ENCODE measurements at places on chromosomes 6 and 20.

DNA sequence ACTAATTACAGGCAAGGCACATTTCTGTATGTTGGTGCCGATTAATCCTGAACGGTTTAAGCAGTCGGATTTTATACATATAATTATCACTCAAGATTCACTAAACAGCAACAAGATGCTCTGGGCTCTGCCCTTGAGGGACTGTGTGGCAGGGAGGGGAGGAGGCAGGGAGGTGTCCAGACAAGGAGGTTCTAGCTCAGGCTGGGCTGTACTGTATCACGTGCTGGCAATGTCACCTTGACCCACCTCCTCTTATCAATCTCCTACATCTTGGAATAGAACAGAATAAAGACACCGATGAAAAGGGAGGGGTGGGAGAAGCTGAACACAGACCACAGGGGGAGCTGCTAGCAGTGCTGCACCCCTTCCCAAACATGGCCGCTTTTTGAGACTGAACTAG lies 65.7 kb downstream of the LRFN2 start:
- DNase-seq = no peak

DNA sequence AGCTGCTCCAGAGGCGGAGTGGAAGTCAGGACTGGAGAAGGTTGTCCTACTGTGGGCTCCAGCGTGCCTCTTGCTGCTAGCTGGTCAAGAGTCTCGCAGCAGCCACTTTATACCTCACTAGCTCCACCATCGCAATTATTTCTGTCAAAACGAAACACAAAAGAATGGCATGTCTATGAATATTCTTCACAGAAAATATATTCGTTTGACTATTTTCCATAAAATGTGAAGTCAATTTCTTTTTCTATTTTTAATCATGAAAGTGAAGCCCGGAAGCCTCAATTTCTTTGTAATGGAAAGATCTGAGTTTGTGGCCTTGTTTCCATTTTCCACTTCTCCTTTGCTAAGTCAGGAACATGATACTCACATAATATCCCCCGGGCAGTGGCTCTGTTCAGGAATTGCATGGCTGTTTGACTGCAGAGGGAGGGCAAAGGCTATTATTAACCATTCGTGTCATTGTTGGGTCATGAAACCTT lies 51.7 kb downstream of the DTD1 start:
- no peak for DNase-seq

DNA sequence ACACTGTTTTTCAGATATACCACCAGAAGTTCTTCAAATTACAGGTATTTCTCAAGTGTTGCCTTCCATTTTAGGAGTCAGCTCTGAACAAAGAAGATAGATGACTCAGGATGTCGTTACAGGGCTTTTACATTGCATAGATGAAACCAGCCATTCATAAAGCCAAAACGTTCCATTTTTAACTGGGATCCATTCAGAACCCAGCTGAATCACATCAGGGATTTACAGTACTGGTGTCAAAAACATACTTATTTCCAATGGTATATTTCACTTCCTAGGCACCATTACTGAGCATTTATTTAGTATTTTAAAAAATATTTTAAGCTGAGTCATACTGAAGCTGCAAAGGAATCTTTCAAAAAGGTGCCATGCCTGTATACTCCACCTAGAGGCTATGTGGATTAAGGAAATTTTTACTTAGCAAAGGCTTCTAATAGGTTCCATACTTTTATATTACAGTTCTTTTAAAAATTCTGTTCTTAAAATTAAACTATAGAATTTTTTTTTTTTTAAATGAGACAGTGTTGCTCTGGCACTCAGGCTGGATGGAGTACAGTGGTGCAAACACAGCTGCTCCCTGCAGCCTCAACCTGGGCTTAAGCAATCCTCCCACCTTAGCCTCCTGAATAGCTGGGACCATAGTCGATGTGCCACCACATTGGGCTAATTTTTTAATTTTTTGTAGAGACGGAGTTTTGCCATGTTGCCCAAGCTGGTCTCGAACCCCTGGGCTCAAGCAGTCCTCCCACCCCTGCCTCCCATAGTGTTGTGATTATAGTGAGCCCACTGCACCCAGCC lies 2.6 kb downstream of the ASF1A start:
- DNase-seq = no peak

- no peak for DNase-seq
Measured at GRCh38 chr20:10509376-10509775, 74.3 kb downstream of the SLX4IP start.

DNA sequence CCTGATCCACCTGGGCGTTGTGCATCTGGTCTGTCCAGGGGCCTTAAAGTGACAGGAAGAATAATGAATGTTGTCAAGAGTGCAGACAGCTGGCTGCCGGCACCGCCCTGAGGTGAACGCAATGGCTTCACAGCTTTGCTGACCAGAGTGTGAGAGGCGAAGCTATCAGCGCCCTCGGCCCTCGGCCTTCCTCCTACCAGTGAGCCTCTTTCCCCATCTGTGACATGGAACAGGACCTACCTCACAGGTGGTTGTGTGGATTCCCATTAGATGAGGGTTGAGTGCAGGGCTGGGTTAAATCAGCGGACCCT lies 54.8 kb downstream of the CTCFL start:
- no peak for DNase-seq

- DNase-seq = no peak
Measured at GRCh38 chr6:118678866-118679265, 27.5 kb upstream of the CEP85L start.

DNA sequence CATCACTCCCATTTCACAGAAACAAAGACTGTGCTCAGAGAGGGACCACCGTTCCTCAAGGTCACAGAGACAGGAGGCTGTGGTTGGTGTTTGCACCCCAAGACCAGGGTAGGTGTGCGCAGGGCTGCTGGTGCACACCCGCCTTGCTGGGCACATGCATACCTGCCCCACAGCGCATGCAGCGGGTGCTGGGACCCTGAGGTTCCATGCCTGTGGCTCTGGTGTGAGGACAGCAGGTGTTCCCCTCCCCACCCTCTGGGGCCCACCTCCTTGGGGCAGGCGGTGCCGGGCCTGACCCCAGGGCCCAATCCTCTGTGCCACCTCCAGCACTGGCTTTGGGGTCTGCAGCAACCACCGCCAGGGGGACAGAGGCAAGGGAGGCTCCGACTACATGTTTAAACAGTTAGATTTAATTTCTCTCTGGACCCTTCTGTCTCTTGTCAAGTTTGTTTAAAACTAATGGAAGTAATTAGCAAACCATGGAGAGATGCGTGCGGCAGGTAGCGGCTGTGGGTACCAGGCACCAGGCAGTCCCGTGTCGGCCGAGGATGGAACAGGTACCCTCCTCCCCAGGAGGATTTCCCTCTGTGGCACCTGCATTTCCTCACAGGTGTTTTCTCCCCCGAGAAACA lies 327.8 kb downstream of the TAF4 start:
- DNase-seq = no peak

- DNase-seq = no peak
Measured at GRCh38 chr6:33407132-33407718, 3.6 kb upstream of the PHF1 start.

DNA sequence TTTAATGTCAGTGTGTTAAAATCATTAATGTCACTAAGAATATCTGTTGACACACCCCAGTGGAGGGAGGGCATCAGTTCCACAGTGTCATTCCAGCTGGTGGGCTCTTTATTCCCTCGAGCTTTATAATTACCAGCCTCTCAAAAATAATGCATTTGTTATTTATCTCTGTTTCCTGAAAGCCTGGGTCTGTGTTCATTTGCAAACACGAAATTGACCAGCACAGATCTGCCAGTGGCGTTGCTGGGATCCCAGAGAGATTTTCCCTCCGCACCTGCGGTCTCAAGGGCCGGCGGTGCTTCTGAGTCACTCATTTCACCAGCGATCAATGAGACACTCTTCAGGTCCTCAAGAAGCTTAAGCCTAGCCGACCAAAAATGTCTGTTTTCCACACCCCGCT lies 5.7 kb upstream of the PYGB start:
- DNase-seq = no peak

DNA sequence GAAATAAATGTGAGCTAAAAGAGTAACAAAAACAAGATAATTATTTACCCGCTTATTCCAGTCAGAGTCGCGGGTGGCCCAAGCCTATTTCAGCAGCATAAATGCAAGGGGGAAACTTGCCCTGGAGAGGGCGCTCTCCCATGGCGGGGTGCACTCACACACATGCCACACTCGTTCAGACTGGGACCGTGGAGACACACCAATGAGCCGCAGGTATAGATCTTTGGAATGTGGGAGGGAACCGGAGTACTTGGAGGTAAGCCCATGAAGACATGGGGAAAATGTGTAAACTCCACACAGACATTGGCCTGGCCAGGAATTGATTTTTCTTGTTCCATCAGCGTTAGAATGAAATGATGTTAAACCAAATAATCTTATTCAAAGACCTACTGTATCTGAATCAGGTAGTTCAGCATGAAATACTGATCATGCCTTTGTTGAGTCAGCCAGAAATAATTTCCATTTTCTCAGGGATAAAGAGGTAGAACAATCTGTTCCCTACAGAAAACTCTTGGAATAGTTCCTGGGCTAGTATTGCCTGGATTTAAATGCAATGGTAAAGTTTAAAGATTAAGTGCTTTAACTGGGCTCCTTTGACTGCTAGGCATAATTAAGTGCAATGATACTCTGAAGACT lies 191.5 kb downstream of the MCHR2 start:
- no peak for DNase-seq

DNA sequence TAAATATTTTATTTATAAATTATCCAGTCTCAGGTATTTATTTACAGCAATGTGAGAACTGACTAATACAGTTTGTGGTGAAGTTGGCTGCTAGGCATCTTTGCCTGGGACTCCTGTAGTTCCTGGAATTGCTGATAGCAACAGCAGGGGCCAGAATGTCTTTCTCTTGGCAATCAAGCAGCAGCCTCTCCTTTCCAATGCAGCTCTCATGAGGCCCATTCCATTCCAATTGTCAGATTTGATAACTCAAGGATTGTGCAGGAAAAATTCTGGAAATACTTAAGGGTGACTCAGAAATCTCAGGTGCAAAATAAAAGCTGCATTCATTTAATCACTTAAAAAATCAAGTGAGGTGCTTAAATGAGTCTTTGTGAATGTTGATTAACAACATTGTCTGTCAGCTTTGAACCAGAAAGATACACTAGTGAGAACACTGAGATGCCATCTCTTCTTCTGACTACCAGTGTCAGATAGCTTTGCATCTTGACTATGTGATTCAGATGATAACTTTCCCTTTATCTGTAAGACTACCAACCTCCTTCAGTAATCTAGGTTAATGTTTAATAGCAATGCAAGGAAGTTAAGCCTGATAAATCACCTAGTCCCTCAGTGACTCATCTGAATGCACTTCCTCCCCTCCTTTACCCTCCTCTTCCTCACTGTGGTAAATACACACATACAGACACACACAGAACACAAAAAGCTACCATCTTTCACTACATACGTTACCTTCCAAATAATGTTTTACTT lies 32.1 kb upstream of the COL21A1 start:
- DNase-seq = no peak

GRCh38 chr6:73481969-73482368 lies 20.4 kb downstream of the MTO1 start:
- DNase-seq = no peak

GRCh38 chr6:170372380-170373325 lies 66.1 kb downstream of the FAM120B start:
- no peak for DNase-seq

DNA sequence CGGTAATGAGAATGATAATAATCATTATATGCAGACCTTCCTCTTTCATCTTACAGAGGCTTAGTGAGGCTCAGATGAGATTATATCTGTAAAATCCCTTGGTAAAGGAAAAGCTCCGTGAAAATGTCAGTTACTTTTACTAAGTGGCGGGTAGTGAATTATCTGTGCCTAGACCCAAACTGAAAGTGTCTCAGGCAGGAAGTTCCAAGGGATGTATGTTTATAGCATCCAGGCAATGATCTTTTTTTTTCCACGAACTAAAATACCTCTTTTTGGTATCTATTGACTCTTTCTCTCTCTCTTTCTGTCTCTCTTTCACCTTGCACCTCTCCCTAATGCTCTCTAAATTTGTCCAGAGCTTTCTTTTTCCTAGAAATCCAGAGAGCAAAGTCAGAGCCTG lies 5.0 kb downstream of the TCF21 start:
- DNase-seq = no peak

GRCh38 chr6:97919631-97920030 lies 636.6 kb upstream of the MMS22L start:
- DNase-seq = no peak

DNA sequence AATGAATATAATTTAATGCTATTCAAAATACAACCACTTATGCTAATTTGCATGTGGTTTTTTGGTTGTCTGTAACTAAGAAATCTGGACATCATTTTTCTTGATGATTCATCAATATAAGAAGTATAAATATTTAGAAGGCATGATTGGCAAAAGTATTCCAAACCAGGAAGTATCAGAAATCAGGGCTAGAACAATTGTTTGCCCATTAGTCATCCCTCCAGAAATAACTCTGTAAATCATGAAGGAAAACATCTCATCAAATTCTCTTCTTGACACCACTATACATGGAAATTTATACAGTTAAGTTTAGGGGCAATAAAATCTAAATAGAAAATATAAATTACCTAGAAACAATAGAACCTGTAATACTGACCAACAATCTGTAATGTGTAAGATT lies 554.7 kb upstream of the HS3ST5 start:
- DNase-seq = no peak

DNA sequence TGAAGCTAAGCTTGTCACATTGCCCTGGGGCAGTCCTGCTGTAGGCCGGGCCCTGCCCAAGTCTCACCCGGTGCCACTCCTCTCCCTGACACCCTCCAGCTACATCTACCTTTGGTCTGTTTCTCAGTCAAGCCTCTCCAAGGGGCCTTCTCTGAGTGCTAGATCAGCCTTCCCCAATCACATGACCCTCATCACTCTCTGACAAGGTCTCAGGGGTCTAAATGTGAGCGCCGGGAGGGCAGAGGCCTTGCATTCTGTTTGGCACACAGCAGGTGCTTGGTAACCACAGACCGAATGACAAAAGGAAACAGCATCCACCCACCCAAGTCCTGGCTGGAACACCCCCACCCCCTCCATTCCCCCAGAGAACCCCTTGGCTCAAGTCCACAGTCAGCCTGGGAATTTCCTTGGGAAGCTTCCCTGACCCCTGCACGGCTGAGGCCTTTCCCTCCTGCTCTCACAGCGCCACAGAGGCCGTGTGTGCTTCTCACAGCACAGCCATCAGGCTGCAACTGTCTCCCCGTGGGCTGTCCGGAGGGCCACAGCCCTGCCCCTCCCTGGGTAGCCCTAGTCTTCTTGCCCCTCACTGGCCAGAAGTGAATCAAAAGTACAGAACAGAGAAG lies 32.9 kb downstream of the PKIG start:
- DNase-seq = no peak

DNA sequence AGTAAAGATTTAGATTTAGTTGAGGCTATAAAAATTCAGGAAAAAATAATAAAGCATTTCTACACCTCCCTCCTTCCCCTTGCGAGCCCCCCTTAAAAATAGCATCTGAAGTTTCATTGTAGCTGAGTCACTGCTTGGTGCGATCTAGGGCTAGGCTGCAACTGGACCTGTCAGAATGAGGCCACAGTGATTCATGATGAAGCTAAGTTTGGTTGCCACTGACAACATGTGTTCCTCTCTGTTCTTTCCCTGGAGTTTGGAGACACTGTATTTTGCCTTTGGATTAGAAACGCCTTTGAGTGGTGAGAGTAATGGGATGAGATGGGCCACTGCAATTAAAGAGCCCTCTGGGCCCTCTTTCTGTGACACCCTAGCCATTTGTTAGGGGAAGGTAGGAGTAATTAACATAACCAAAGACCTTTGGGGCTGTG lies 334.1 kb downstream of the NRN1 start:
- DNase-seq = no peak
